ENCODE measurements at places on chromosomes 4 and X.

DNA sequence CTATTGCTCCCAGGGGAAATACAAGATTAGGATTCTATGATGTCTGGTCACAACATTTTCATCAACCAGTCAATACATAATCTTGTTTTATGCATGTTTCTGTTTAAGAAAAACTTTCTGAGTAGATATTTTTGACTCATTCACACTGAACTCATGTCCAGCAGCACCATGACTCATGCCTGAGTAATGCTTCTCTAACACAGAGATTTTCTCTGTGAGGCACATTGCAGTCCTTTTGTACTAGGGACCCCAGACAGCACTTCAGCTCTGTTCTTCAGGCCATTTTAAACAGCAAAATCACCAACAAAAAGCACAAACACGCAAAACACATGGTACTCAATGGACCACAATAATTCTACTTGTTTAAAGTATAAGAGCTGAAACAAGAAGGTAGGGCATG, 83.6 kb downstream of the MXRA5 start:
- no peak for DNase-seq

DNA sequence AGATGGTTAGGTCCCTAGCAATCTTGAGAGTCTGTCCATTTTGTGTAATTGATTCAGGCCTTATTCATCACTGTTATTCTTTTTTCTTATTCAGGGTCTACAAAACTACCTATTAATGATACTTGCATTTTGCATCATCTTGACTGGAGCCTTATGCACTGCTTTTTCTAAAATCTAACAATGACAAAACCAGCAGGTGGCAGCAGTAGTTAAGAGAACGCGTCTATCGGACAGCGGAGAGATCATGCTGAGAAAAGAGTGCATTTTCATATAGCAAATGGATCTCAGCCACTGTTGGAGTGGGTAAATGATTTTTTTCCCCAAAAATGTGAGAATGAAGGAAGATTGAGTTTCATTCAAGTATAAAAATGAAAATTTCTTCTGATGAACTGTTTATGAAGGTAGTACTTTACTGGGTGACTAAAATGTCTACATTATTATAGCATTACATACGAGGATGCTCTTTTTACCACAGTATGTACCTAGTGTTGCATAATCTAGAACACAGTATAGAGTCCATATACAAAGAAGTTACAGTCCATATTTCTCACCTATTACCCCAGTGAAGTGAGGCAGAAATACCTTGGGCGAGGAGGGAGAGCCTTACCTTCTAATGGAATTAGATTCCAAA, 43.2 kb downstream of the TMEM144 start:
- DNase-seq: peak; percentile 52

DNA sequence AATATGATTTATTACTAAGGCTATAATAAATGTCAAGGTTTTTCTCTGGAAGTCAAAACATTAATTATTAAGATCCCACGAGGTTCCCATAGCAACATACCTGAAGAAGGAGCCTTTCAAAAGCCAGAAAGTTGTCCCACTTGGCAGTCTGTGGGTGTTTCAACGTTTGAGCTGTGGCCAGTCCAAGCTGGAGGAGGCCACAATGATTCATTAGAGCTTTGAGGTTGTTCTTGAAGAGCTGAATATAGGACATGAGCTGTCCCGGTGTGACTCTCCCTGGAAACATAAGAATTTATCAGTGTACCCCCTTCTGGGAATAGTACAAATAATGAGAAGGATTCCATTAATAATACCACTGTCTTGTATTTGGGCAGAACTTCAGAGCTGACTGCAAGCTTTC, 92.1 kb downstream of the SCFD2 start:
- no peak for DNase-seq

- DNase-seq: no peak
Measured at GRCh38 chr4:92445127-92445526, 141.4 kb downstream of the GRID2 start.

DNA sequence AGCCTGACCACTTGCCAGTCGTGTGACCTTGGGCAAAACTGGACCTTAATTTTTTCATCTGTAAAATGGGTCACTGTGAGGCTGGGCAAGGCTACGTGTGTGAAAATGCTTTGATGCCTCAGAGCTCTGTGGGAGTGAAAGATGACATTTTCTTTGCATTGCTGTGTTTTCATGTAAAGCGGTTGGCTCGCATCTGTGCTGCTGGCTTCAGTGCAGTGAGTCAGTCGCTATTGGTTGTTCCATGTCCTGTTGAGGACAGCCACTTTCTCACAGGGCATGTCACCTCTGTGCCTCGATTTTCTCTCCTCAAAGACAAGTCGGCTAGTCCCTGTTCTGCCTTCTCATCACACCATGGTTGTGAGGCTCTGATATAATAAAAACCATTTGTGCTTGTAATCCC, 4.4 kb downstream of the MTMR1 start:
- no peak for DNase-seq
